Natural killer cell treated with Interleukin-12 subunit alpha and Interleukin-12 subunit beta and Interleukin-15 and Interleukin-18, amount 100 ng/mL, for 72 hours (primary cell): ENCODE measurements at places on chromosomes 2 and 18. TPM values are rescaled to one million over a fixed set of nuclear protein-coding genes. Genes with fewer than 3 reads are reported as not detected.

PLCL1 gene
- total RNA-seq = 0.95 TPM

DNA sequence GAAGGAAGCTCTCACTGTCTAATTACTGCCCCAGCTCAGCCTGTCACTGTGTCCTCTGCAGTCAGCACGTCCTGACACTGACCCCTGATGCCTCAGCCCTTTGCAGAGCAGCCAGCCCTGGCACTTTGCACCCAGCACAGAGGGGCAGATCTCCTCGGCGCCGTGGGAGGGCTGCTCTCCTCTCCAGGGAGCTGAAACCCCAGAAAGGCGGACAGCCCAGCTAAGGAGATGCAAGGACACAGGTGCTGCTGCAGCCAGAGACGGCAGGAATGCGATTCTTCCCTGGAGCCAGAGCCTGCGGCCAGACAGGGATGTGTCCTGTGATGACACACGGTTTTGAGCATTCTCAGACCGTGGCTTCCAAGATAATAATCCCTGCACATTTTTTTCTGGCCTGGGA lies 34.5 kb upstream of the SIX3 start:
- no peak for DNase-seq

DNA sequence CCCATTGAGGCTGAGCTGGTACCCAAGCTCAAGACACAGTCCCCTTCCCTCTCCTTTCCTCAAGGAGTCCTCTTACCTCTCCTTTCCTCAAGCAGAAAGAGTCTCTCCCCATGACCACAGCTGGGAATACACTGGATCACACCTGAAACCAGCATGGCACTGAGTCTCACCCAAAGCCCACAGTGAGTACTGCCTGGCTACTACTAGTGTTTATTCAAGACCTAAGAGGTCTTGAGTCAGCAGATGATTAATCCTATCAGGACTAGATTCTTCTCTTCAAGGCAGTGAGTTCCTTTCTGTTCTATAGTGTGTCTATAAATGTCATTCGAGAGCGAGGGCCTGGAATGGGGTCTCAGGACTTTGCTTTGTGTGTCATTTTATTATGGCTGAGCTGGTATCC lies 111.4 kb downstream of the METTL4 start:
- DNase-seq = no peak

DNA sequence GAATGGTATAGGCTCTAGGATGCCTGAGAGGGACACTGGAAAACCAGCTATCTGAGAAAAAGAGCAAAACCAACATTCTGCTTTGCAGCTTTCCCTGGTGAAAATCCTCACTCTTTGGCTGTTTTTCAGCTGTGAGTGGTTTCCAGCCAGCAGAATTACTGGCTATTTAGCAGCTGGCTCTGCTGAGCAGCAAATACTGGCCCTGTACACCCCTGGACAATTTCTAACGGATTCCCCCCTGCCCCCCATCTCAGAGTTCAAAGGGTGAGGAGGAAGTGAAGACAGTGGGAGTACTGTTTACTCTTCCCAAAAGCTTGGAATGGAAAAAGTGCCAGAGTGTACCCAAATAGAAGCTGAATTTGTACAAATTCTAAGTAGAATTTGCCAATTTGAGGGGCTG lies 26.1 kb upstream of the IMP4 start:
- DNase-seq = no peak
